T-cell (primary cell): ENCODE measurements at places on chromosomes 4 and X.

GRCh38 chrX:69028006-69028760 lies 137.1 kb downstream of the PJA1 start:
- DNase-seq: no peak
- H3K27ac ChIP-seq: no peak overlapping the region
- no peak overlapping the region for H3K4me3 ChIP-seq
- no peaks in the 10 kb centered on the region for H3K4me1 ChIP-seq
- H3K27me3 ChIP-seq: no peaks in the 10 kb centered on the region
- no peaks in the 10 kb centered on the region for H3K36me3 ChIP-seq

GRCh38 chrX:53471346-53471745 lies 37.2 kb upstream of the HSD17B10 start:
- peaks cover 5% of the 10 kb centered on the region for H3K27me3 ChIP-seq
- DNase-seq: no peak
- H3K4me3 ChIP-seq: no peak overlapping the region
- H3K27ac ChIP-seq: no peak overlapping the region
- H3K4me1 ChIP-seq: no peaks in the 10 kb centered on the region

DNA sequence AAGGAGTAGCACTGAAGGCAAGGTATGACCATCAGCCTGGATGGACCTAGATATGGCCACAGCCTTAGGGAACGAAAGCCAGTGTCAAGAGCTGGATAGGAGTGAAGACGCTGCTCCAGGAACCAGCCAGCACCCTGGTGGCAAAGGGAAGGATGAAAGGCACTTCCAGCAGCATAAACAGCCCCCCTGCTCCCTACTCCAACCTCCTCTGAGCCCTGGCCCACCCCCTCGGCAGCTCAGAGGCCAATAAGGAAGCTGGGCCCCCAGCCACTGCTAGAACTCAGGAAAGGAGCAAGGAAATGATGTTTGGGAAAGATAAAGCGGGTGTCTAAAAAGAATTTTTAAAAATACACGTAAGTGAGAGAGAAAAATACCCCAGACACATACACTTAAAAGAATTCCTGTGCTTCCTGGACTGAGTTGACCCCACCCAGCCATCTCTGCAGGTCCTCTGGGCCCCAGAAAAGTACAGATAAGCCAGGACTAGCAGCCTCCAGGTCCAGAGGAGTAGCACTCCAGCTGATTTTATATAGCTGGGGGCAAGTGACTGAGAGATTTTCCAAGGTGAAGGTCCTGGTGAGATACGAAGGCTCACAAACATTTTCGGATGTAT lies 170.4 kb downstream of the SHROOM4 start:
- H3K27me3 ChIP-seq: no peaks in the 10 kb centered on the region
- no peaks in the 10 kb centered on the region for H3K4me1 ChIP-seq
- no peaks in the 10 kb centered on the region for H3K36me3 ChIP-seq
- DNase-seq: no peak
- no peak overlapping the region for H3K27ac ChIP-seq
- no peak overlapping the region for H3K4me3 ChIP-seq

GRCh38 chr4:43410636-43411035 lies 518.1 kb downstream of the GRXCR1 start:
- no peaks in the 10 kb centered on the region for H3K4me1 ChIP-seq
- H3K4me3 ChIP-seq: no peak overlapping the region
- no peak overlapping the region for H3K27ac ChIP-seq
- H3K36me3 ChIP-seq: no peaks in the 10 kb centered on the region
- DNase-seq: no peak
- H3K27me3 ChIP-seq: no peaks in the 10 kb centered on the region

DNA sequence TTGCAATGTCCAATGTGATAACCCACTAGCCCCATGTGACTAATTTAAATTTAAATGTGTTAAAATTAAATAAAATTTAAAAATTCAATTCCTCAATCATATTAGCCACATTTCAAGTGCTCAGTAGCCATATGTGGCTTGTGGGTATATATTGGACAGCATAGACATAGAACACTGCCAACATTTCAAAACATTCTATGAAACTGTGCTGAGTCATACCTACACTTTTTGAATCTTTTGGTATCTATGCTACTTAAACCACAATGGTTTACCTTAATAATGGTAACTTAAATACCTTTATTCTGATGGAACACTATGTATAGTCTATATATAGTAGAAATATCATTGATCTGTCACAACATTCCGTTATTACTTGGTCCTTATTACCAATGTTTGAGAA lies 223.4 kb upstream of the ATOH1 start:
- H3K4me3 ChIP-seq: no peak overlapping the region
- H3K36me3 ChIP-seq: no peaks in the 10 kb centered on the region
- no peaks in the 10 kb centered on the region for H3K27me3 ChIP-seq
- H3K4me1 ChIP-seq: no peaks in the 10 kb centered on the region
- no peak for DNase-seq

DNA sequence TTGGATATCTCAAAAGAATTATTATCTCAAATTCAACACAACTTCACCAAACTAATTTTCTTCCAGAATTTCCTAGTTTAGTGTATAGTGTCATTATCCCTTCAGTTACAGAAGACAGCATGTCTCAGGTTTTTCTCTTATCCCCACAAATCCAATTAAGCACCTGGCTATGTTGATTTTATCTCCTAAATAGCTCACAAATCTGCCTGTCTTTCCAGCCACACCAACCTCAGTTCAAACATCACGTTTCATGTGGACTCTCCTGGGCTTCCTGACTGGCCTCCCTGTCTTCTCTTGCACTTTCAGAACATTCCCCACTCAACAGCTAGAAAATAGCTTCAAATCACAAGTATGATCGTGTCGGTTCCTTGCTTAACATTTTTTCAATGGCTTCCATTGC lies 14.8 kb downstream of the STK32B start:
- no peaks in the 10 kb centered on the region for H3K27me3 ChIP-seq
- DNase-seq: no peak
- no peaks in the 10 kb centered on the region for H3K36me3 ChIP-seq
- no peak overlapping the region for H3K27ac ChIP-seq
- H3K4me3 ChIP-seq: no peak overlapping the region

DNA sequence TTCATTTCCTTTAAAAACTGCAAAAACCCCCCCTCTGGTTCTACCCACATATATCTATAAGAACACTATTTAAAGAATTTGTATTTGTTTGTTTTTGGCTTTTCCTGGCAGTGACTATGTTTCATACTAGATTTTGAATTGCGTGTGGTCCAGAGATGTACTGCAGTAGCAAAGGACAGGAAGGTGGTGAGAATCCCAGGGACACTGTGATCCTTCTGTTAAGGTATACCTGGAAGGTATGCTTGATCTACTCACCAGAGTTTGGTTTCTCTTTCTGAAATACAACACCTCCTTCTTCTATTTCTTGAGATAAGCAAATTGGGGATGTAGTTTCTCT lies 129.6 kb upstream of the RASGEF1B start:
- no peak overlapping the region for H3K27ac ChIP-seq
- no peaks in the 10 kb centered on the region for H3K36me3 ChIP-seq
- no peaks in the 10 kb centered on the region for H3K27me3 ChIP-seq
- DNase-seq: no peak
- peaks cover 8% of the 10 kb centered on the region for H3K4me1 ChIP-seq

- no peaks in the 10 kb centered on the region for H3K4me1 ChIP-seq
- no peaks in the 10 kb centered on the region for H3K36me3 ChIP-seq
- no peak for DNase-seq
- no peak overlapping the region for H3K27ac ChIP-seq
- no peak overlapping the region for H3K4me3 ChIP-seq
- no peaks in the 10 kb centered on the region for H3K27me3 ChIP-seq
Measured at GRCh38 chrX:136059350-136059749, 74.1 kb downstream of the SLC9A6 start.

GRCh38 chr4:161704653-161705052 lies 459.1 kb downstream of the FSTL5 start:
- no peak for DNase-seq
- no peaks in the 10 kb centered on the region for H3K4me1 ChIP-seq
- H3K27me3 ChIP-seq: no peaks in the 10 kb centered on the region
- H3K4me3 ChIP-seq: no peak overlapping the region

- peaks cover 14% of the 10 kb centered on the region for H3K27me3 ChIP-seq
- no peak for DNase-seq
- no peak overlapping the region for H3K4me3 ChIP-seq
- no peak overlapping the region for H3K27ac ChIP-seq
- H3K4me1 ChIP-seq: peaks cover 10% of the 10 kb centered on the region
- H3K36me3 ChIP-seq: no peaks in the 10 kb centered on the region
Measured at GRCh38 chrX:118726396-118726795, 1.0 kb upstream of the IL13RA1 start.

- H3K36me3 ChIP-seq: no peaks in the 10 kb centered on the region
- H3K27me3 ChIP-seq: peaks cover 2% of the 10 kb centered on the region
- H3K4me3 ChIP-seq: no peak overlapping the region
- no peak overlapping the region for H3K27ac ChIP-seq
- DNase-seq: no peak
Measured at GRCh38 chr4:121711263-121712000, 14.7 kb upstream of the ANXA5 start.

DNA sequence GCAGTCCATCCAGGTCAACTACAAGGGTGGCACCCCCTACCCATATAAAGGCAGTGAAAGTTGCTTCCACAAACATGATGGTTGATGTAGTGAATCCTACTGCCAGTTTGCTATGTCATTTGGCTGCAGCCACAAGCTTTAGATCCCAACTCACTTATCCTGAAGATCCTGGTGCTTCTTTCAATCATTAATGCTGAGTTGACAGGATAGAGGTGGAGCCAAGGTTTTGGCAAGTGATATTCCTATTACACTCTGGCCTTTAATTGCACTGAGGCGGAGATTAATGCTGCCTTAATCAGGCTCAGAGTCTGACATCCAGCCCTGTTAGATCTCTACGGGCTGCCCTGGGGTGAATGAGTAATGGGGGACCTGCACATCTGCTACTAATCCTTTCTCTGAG lies 542.4 kb upstream of the ARX start:
- H3K4me1 ChIP-seq: no peaks in the 10 kb centered on the region
- no peaks in the 10 kb centered on the region for H3K27me3 ChIP-seq
- no peak overlapping the region for H3K4me3 ChIP-seq

DNA sequence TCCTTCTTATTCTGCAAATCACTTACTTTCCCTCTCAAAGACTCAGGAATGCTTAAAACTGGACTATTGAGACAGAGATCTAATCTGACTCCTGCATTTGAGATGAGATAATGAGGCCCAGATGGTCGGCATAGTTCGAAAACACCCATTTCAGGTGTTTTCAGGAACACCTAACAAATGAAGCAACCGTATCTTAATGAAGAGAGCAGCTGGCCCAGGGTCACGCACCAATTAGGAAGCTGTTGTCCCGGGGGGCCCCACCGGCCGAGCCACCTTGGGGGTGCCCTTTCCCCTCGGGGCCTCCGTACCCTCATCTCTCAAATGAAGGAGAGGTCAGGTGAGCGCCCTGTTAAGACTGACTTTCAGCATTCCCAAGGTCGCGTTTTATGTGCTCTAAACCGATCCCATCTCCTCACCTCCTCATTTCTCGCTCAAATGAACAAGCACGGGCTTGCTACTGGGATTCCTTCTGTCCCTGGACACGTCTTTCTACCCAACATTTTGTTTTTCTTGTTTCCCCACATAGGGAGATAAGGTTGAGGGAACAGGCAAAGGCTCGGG lies 824 bp downstream of the LRPAP1 start:
- peak overlapping the region; percentile 88 for H3K4me3 ChIP-seq
- H3K4me1 ChIP-seq: peaks cover 53% of the 10 kb centered on the region
- H3K36me3 ChIP-seq: peaks cover 2% of the 10 kb centered on the region
- H3K27me3 ChIP-seq: peaks cover 3% of the 10 kb centered on the region
- H3K27ac ChIP-seq: no peak overlapping the region

- H3K27ac ChIP-seq: no peak overlapping the region
- H3K36me3 ChIP-seq: no peaks in the 10 kb centered on the region
- H3K4me1 ChIP-seq: no peaks in the 10 kb centered on the region
- H3K4me3 ChIP-seq: no peak overlapping the region
- no peak for DNase-seq
Measured at GRCh38 chrX:105845631-105846030, 23.3 kb downstream of the NRK start.

GRCh38 chr4:47829438-47829837 lies 8.4 kb downstream of the CORIN start:
- no peaks in the 10 kb centered on the region for H3K27me3 ChIP-seq
- peaks cover 5% of the 10 kb centered on the region for H3K4me1 ChIP-seq
- no peak overlapping the region for H3K4me3 ChIP-seq

- H3K4me3 ChIP-seq: no peak overlapping the region
- H3K27me3 ChIP-seq: no peaks in the 10 kb centered on the region
- H3K4me1 ChIP-seq: no peaks in the 10 kb centered on the region
Measured at GRCh38 chrX:77693594-77693993, 92.4 kb downstream of the ATRX start.

GRCh38 chr4:7781993-7782392 lies 157.7 kb downstream of the AFAP1 start:
- no peak overlapping the region for H3K27ac ChIP-seq
- H3K4me3 ChIP-seq: no peak overlapping the region

GRCh38 chr4:99753931-99754330 lies 62.7 kb upstream of the DAPP1 start:
- no peak for DNase-seq
- no peak overlapping the region for H3K4me3 ChIP-seq
- no peaks in the 10 kb centered on the region for H3K27me3 ChIP-seq
- H3K27ac ChIP-seq: no peak overlapping the region

DNA sequence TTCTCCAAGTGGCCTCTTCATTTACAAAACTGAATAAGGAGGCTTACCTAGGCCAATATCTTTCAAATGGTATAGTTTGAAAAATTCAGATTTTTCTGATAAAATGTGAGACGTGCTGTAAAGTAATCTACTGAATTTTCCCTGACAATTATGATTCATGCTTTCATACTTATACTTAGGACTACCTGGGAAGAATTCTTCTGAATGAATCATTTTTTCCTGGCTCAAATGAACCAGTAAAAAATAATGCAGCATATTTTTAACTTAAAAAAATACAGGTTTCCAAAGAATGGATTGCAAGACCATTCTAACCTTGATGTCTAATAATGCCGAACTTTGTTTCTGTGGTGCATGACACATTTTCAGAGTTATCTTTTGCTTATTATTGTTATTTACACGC lies 375.4 kb downstream of the ZNF674 start:
- no peaks in the 10 kb centered on the region for H3K4me1 ChIP-seq
- no peak overlapping the region for H3K4me3 ChIP-seq
- DNase-seq: no peak
- no peaks in the 10 kb centered on the region for H3K36me3 ChIP-seq
- H3K27me3 ChIP-seq: no peaks in the 10 kb centered on the region

DNA sequence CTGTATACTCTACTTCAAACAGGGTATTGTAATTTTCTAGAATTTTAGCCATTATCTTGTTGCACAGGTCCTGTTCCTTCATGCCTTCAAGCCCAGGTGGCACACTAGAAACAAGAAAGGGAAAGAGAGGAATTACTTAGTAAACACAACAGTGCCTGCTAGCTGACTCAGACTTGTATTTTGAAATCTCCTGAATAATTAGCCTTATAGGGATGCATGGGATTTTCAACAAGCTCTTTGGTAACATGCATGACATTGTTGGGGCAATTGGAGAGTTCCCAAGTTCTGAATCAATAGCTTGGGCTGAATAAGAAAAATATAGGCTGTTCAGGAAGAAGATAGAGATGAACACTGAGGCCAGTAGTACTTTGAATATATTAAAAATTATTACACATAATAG lies 118.8 kb downstream of the FAM13A start:
- peaks cover 31% of the 10 kb centered on the region for H3K4me1 ChIP-seq
- H3K27ac ChIP-seq: no peak overlapping the region
- H3K4me3 ChIP-seq: no peak overlapping the region
- H3K36me3 ChIP-seq: no peaks in the 10 kb centered on the region

GRCh38 chr4:171565130-171565788 lies 247.9 kb upstream of the GALNTL6 start:
- no peaks in the 10 kb centered on the region for H3K4me1 ChIP-seq
- H3K27ac ChIP-seq: no peak overlapping the region
- no peak for DNase-seq
- H3K4me3 ChIP-seq: no peak overlapping the region
- no peaks in the 10 kb centered on the region for H3K27me3 ChIP-seq
